ENCODE measurements at places on chromosomes 2 and 18.

GRCh38 chr18:8705238-8705960 lies at the start of gene MTCL1:
TSS of gene MTCL1 (plus strand) at chr18:8705556. CDS start at chr18:8705661, 105 bp downstream.
- DNase-seq = no peak

DNA sequence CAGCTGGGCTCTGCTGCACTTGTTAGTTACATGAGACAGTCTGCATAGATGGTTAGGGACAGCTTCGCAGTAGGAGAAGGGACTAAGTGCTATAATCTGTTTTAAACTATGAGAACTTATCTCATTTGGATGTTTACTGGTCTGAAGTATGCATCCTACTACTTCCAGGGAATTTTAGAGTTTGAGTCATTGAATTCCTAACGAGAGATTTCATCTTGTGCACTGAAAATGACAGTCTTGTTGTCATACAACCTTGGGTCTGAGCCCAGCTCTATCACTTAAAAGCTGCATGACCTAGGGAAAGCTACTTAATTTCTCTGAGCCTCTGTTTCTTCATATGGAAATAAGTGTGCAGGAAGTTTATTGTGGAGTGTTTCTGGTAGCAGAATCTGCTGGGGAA lies 78.4 kb downstream of the TRIM43 start:
- no peak for DNase-seq

DNA sequence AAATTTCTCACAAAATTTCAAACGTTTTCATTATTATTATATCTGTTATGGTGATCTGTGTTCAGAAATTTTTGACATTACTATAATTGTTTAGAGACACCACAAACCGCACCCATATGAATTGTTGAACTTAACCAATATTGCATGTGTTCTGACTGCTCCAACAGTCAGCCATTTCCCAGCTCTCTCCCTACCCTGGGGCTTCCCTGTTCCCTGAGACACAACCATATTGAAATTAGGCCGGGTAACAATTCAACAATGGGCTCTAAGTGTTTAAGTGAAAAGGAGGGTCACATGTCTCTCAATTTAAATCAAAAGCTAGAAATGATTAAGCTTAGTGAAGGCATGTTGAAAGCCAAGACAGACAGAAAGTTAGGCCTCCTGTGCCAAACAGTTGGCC lies 424.0 kb downstream of the DSC3 start:
- DNase-seq = no peak

GRCh38 chr2:15794608-15795134 lies 145.7 kb upstream of the MYCN start:
- DNase-seq = no peak

DNA sequence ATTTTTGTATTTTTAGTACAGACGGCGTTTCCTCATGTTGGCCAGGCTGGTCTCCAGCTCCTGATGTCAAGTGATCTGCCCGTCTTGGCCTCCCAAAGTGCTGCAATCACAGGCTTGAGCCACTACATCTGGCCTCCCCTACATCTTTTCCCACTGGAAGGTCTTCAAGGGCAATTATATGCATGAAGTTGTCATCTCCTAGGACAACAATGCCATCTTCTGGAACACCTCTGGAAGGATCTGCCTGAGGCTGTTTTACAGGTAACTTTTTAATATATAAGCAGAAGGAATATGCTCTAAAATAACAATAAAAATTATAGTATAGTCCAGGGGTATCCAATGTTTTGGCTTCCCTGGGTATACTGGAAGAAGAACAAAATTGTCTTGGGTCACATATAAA lies 321.4 kb downstream of the AFF3 start:
- DNase-seq = no peak

GRCh38 chr2:85134255-85134895 lies 1.2 kb downstream of the TCF7L1 start:
- no peak for DNase-seq

DNA sequence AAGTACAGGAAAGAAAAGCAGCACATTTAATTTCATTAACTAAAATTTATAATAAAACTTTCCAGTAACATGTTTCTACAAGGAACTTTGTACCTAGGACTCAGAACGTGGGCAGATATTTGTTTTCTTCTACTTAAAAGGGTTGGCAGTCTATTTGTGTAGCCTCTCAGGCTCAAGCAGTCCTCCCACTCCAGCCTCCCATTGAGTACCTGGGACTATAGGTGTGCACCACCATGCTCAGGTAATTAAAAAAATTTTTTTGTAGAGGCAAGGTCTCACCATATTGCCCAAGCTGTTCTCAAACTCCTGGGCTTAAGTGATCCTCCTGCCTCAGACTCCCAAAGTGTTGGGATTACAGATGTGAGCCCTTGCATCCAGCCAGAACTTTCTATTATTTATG lies 36.8 kb downstream of the UGP2 start:
- no peak for DNase-seq

- DNase-seq = no peak
These were observed 676 bp downstream of the KLHL23 start for GRCh38 chr2:169734169-169734847.

DNA sequence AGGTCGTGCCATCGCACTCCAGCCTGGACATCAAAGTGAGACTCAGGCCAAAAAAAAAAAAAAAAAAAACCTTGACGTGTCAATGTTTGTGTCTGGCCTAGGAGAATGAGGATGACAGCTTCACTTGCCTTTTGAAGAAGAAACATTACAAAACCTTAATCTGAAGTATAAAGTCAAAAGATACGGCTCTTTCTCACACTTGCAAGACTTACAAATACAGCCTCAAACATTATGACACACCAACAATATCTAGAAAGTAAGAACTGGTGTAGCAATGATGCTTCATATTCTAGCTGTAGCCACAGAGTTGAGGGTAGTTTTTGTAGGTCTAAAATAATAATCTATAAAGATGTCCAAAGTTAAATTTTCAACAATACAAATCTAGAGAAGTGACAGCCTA lies 25.5 kb downstream of the MPPE1 start:
- no peak for DNase-seq

DNA sequence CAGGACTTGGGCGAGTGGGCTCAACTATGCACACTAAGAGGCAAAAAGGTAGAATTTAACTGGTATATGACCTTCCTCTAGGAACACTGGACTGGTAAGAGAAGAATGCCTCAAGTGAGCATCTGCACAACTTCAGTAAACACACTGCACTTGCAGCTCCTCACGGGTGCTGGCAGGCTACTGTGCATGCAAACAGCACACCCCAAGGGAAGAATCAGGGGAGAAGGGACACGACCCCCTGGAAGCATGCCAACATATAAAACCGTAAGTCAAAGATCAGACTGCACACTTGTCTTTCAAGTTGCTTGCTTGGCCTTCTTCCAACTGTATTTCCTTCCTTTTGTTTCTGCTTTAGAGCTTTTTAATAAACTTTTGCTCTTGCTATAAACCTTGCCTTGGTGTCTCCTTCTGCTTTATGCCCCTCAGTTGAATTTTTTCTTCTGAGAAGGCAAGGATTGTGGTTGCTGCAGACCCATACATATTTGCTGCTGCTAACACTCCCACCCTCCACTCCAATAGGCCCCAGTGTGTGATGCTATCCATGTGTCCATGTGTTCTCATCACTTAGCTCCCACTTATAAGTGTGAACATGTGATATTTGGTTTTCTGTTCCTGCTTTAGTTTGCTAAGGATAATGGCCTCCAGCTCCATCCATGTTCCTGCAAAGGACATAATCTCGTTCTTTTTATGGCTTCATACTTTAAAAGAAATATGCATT lies 263.7 kb upstream of the SPOPL start:
- DNase-seq = no peak

GRCh38 chr18:38576349-38576748 lies 1010.8 kb upstream of the CELF4 start:
- no peak for DNase-seq

DNA sequence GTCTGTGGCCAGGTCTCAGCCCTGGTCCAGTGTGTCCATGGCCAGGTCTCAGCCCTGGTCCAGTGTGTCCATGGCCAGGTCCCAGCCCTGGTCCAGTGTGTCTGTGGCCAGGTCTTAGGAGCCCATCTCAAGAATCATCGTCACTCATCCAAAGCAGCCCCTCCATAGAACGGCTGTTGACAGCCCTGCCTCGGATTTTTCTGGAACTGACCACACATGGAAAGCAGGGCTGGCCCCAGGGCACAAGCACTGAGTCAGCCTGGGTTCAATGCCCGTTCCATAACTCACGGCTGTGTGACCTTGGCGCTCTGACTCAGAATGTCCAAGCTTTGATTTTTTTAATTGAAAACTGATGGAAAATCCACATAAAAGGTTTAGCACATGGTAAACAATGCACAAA lies 59.9 kb upstream of the SNTG2 start:
- no peak for DNase-seq

GRCh38 chr2:86297382-86298147 lies 39.9 kb downstream of the REEP1 start:
- no peak for DNase-seq

- no peak for DNase-seq
These were observed 24.3 kb downstream of the CDK15 start for GRCh38 chr2:201830666-201831065.

- DNase-seq = no peak
These were observed 51.0 kb upstream of the RAB27B start for GRCh38 chr18:54777118-54777791.

- no peak for DNase-seq
These were observed 312.9 kb upstream of the CDH19 start for GRCh38 chr18:66916834-66917233.

DNA sequence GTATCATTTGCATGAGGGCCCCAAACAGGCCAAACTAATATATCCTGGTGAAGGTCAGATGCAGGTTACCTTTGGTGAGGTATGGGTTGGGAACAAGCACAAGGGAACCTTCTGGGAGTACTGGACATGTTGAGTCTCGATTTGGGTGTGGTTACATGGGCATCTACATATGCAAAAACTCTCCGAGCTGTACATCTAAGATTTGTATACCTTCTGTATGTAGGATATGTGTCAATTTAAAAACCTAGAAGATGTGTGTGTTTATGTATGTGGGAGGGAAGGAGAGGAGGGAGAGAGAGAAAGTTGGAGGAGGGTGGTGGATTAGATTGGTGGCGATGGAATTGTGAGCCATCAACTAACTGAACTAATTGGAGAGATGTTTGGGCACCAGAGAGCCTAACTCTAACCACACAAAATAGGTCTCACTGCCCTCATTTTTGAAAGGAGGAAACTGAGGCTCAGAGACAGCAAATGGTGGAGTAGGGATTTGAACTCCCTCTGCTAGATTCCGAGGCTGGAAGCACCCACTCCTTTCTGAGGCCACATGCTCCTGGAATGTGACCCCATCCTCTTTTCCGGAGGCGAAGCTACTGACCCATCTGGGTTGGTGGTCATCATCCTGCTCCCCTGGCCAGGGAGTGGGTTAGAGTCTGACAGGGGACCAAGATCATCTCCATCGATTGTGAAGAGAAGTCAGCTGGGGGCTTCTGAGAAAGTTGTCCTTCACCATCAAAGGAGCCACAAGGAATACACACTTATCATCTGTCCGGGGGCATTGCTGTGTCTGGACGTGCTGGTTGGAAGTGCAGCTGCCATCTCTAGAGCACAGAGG lies 107.3 kb upstream of the MYCN start:
- DNase-seq = no peak

DNA sequence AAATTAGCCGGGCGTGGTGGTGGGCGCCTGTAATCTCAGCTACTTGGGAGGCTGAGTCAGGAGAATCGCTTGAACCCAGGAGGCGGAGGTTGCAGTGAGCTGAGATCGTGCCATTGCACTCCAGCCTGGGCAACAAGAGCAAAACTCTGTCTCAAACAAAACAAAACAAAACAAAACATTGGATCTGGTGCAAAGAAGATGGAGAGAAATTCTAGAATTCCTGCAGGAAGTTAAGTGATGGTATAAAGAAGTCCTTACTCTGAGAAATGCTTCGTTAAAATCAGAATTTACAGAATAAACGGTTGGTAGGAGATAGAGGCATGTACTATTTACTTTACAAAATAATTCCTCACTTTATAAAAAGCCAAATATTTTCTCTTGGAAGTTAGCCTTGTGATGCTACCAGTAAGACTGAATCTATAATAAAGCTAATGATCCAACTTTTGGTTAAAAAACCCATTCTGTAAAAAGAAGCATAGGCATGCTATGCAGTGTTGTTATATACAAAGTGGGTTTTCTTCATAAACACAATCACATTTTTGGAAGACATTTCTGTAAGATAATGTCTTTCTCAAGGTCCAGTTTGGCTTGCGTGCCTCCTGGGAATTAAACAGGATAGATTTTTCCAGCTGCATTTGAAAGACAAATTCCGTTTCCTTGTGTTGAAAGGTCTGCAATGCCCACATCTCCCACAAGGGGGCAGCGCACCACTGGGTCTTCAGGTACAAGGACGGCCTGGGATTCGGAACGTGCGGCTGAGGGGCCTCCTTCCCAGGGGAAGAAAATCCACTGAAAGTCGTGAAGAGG lies 35.6 kb upstream of the PNO1 start:
- peak; percentile 17 for DNase-seq

DNA sequence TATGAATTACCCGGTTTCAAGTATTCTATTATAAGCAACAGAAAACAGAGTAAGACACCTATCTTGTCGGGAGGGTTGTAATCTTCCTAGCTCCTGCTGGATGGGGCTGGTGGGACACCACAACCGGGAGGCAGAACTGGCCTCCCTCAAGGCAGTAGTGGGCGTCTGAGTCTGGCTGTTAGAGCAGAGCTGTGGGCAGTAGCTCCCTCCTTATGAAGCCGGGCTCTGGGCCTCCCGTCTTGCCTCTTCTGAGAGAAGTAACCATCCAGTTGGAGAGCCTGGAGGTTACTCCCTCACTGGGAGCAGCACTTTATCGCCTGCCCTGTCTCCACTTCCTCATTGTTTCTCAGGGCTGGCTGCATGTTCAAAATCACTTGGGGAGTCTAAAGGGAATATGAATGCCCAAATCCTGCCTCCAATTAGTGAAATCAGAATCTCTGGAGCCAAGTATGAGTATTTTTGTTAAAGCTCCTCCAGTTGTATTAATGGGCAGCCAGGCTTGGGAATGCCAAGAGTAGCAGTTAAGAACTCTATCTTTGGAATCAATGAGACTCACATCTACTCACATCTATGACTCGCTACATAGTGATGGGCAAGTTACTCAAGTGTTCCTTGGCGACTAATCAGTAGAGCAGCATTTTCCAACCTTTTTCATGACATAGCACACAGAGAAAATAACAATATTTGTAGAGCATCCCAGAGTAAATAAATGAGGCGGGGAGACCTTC lies 27.3 kb upstream of the NRP2 start:
- DNase-seq = no peak

- no peak for DNase-seq
These were observed 78.5 kb downstream of the MCFD2 start for GRCh38 chr2:46837112-46837454.

GRCh38 chr2:47097563-47097962 lies 57.5 kb downstream of the STPG4 start:
- no peak for DNase-seq

GRCh38 chr2:149832324-149832723 lies 244.7 kb upstream of the MMADHC start:
- DNase-seq = no peak

GRCh38 chr18:23908827-23909226 lies 105.7 kb upstream of the TTC39C start:
- no peak for DNase-seq

DNA sequence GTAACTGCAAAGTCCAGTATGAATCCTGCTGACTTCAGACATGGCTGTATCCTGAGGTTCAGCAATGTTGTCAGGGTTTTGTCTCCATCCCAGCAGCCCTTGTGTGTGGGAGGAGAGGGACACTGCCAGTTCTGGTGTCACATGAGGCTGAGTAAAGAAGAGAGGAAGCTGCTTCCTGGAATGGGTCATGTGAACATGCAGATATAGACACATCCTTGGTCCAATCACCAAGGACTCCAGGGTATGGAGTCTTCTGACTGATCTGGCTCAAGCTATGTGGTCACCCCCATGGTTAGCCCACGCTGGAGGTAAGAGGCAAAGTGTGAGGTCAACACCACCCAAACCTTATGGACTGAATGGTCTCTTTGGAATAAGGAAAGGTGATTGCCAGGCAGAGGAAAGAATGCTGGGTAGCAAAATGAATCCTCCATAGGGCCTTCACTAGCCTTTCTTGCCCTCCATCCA lies 134.4 kb upstream of the SLC1A4 start:
- no peak for DNase-seq
